ENCODE measurements at places on chromosomes 1 and 21.

- no peak for DNase-seq
Observed at GRCh38 chr1:217342105-217342504, 288.8 kb downstream of the GPATCH2 start.

- DNase-seq = no peak
Observed at GRCh38 chr1:110215621-110216515, 5.8 kb downstream of the KCNC4 start.

GRCh38 chr1:228264090-228264829 is 56.4 kb downstream of the OBSCN start:
- no peak for DNase-seq

- no peak for DNase-seq
Observed at GRCh38 chr1:231053493-231054162, 13.6 kb upstream of the FAM89A start.

DNA sequence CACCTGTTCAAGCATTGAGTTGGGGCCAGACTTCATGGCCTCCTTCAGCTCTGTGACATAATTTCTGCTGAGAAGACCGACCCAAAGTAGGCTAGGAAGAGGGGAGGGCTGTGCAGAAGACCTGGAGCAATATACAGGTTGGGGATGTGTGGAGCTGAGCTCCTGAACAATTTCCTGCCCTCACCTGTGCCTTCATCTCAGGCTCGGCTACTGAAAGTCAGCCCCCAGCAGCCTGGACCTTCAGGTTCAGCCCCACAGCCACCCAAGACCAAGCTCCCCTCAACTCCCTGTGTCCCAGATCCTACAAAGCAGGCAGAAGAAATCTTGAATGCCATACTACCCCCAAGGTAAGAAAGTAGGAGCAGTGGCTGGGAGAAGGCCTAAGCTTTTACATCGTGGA is 662 bp downstream of the DNALI1 start:
- no peak for DNase-seq

DNA sequence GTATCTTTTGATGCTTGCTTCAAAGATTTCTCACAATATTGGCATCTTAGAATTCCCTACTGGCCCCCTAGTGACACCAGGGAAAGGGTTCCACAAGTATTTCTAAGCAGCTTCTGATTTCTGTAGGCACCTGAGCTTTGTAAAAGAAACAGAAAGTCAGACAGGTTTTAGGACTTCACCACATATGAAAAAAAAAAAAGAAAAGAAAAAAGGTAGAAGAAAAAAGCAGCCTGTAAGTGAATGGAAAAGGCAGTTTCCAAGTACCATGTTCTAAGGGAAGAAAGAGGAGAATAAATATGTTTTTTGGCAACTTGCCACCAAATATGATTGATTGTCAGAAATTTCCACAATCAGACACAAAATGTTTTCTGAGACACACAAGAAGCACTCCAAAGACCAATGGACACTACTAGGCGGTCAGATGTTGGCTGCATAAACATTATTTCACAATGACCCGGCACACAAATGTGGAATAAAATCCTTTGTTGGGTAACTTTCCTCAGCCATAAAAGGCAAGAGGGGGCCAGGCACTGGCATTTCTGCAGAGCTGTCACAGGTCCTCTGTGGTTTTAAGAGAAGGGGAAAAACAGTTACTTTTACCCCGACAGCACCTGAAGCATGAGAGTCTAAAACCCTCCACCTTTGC is 12.7 kb upstream of the CPLANE2 start:
- DNase-seq = no peak

GRCh38 chr1:66439031-66439740 is 94.8 kb upstream of the SGIP1 start:
- no peak for DNase-seq

GRCh38 chr1:50471967-50472366 is 48.7 kb upstream of the DMRTA2 start:
- DNase-seq = no peak

GRCh38 chr1:81414488-81415015 is 386.2 kb upstream of the ADGRL2 start:
- no peak for DNase-seq

- no peak for DNase-seq
Observed at GRCh38 chr1:93414749-93415148, 33.2 kb upstream of the FNBP1L start.

DNA sequence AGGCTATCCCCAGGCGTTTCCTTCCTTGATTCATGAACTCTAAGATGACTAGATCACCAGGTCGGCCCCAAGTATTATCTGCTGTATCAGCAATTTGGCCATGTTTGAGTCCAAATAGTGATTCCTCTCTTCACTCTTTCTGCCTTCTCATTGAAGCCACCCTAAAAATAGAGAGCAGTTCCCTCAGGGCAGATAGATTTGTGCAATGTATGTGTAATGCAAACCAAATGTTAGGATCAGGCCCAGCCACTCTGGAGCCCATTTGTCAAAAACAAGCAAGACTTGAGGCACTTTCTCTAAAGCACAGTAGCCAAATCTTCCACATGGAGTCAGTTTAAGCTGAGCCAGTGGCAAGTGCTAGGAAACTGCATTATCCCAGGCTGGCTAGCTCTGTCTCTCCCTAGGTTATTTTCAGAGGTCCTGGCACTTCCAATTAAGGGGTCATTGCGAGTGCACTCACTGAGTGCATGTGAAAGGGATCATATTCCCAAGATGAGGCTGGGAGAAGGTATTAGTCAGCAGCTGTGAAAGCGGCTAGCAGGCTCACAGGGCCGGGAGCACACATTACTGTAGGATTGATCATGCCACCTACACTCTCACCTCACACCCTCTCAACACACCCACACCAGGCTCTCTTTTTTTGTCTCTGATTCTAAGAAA is 97.9 kb upstream of the RAB3GAP2 start:
- no peak for DNase-seq
